ENCODE measurements at places on chromosomes 12 and 14. TPM values are rescaled to one million over a fixed set of nuclear protein-coding genes. Genes with fewer than 3 reads are reported as not detected.

RTL1 gene
- not detected for total RNA-seq

AQP6 gene
- 0.39 TPM for total RNA-seq

ZNF268 gene
- 18.9 TPM for total RNA-seq

CELA1 gene
- total RNA-seq: not detected

HOXC11 gene
- 4.1 TPM for total RNA-seq

ZNF641 gene
- 22.4 TPM for total RNA-seq

MUCL1 gene
- not detected for total RNA-seq

IGF1 gene
- total RNA-seq: 193 TPM

E2F7 gene
- 0.36 TPM for total RNA-seq

GLS2 gene
- total RNA-seq: 0.58 TPM

RAB5B gene
- total RNA-seq: 126 TPM

CD69 gene
- 4.4 TPM for total RNA-seq

TMEM233 gene
- total RNA-seq: 2.5 TPM

KNTC1 gene
- total RNA-seq: 11.1 TPM

ITGA7 gene
- total RNA-seq: 463 TPM

EID3 gene
- 8.5 TPM for total RNA-seq

SLC6A13 gene
- not detected for total RNA-seq

KRT83 gene
- total RNA-seq: not detected

DNA sequence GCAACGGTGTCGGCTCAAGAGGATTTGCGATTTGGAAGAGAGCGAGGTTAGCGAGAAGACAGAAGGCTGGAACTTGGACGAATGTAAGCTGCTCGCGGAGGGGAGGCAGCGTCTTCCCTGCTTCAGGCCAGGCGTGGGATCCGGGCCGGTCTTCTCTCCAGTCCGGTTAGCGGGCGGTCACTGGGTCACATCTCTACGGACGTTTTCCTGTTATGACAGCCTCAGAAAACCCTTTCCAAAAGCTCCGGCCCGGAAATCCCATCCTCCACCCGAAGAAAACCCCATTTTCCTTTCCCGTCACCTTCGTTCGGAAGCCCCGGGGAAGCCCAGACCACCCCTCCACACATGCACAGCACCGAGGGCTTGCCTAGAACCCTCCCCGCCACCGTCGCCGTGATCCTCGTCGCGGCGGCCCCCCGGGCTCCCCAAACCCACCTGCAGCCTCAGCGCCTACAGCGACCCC lies 268 bp downstream of the NDUFB1 start:
- DNase-seq: peak; percentile 80

DNA sequence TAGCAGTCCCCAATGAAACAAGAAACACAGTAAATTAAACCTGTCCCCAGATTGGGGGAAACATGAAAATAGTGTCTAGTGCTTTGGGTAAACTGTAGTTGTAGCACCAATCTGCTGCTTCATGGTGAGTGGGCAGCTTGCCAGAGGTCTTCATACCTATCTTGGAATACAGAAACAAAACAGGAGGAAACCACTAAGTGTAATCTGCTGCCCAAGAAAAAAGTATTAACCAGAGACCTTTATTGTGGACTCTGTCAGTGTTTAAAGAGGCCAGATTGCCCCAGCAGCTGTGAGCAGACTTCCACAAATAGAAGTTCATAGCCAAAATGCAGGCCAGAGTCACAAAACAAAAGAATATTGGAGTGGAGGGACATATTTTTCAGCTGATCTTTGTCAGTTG lies 2.3 kb downstream of the ISCU start:
- no peak for DNase-seq

GRCh38 chr12:47311568-47311967 lies 231.8 kb upstream of the AMIGO2 start:
- DNase-seq: no peak

DNA sequence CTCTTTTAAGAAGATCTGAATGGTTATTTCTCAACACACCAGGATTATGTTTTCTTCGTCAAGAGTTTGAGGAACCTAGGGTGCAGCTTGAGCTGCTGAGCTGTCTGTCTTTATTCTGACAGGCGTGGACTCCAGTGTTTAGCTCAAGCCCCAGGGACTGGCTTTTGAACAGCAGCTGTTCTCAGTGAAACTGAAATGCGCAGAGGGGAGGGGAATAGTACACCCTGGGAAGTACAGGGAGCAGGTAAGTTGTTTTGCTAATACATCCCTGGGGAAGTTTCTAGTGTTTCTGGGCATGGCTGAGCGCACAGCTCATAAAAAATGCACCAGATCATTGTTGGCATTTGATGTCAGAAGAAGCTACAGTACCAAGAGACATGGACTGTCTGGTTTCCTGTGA lies 659.8 kb downstream of the DIO2 start:
- no peak for DNase-seq

DNA sequence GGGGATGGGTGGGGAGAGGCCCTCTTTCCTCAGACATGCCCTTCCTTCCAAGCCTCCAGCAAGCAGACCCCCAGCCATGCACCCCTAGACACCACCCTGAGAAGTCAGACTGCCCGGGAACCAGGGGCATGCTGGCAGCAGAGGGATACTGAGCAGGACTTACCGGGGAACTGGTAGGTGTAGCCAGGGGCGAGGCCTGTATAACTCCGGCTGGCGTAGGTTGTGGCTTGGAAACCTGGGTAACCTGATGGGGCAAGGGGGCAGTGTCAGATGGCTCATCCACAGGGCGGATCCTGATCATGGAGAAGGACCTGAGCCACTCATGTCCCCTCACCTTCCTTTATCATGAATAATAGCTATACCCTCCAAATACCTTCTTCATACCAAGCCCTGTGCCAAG lies 15.8 kb downstream of the MSI1 start:
- DNase-seq: no peak

- DNase-seq: no peak
Measured at GRCh38 chr14:27730204-27730603, 1036.4 kb upstream of the FOXG1 start.

GRCh38 chr12:70365648-70366518 lies at the start of gene KCNMB4:
Gene KCNMB4, plus strand, starts transcription at chr12:70366290. Its CDS starts 445 bp downstream, at chr12:70366735.
- DNase-seq: peak; percentile 68

GRCh38 chr12:132178801-132179401 lies 34.6 kb downstream of the NOC4L start:
- DNase-seq: peak; percentile 37

DNA sequence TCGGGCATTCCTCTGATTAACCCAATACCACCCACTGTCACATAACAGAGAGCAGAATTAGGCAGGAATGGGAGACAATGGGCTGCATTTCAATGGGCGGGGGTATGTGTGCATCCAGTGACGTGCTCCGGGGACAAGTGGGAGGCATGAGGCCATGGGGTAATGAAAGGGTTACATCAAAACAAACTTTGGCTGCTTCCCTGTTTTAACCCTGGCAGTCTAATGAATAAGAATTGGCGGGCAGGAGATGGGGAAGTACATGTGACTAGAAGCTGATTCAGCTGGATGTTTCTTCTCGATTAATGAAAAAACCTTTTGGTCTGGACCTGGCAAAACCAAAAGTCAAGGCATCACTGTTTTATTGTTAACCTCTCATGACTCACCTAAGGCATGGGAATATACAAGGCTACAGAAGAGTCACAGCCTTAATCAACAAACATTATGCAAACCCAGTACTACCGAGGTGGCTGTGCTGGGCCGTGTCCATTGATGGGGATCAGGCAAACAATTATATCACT lies 44.2 kb downstream of the SOCS2 start:
- DNase-seq: no peak

DNA sequence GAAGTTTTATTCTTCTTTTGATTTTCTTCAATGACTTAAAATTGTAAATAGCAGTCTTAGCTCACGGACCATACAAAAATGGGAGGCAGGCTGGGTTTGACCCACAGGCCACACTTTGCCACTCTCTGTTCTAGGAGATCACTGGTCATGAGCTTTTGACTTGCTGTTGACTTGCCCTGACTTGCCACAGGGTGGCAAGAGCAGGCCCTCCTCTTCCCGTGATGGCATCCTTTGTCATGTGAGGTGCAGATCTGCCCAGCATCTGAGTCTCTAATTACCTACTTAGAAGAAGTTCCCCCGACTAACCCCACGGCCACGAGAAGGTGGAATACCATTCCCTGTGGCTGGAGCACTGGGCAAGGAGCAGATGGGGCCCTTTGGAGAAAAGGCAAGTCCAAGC lies 81.0 kb upstream of the SCAF11 start:
- DNase-seq: no peak

- no peak for DNase-seq
Measured at GRCh38 chr12:6097411-6097810, 27.1 kb downstream of the VWF start.

GRCh38 chr12:121131941-121132341 lies 735 bp upstream of the P2RX7 start:
- DNase-seq: no peak

GRCh38 chr12:15469356-15469755 lies 147.0 kb downstream of the PTPRO start:
- no peak for DNase-seq

DNA sequence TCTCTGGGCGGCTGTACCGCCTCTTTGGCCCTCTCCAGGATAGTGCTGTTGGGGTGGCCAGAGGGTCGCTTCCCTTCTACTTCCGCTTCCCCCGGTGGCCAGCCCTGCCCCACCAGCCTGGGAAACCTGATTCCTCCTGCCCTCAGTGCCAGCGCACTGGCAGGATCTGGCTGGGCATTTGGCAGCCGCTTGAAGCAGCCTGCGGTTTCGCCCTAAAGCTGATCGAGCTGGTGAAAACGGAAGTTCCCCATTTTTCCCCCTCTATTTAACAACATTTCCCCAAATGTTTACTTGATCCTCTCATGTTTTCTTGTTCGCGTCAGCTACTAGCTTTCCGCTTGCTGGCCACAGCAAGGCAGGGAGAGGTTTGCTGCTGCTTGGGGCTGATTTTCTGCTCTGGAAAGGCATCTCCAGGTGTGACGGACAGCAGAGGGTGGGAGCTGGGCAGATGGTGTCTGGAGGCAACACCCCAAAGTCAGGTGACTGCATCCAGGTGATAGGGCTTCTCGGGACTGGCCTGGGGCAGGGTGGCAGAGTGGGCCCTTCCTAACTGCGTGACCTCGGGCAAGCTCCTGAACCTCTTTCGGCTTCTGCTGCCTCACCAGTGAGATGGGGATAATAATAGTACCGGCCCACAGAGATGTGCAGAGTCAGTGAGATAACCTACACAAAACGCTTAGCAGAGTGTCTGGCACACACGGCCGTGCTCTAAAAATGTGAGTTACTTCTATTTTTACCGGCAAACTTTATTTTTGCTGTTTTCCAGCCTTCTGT lies 53.1 kb downstream of the TSPAN9 start:
- peak; percentile 75 for DNase-seq

DNA sequence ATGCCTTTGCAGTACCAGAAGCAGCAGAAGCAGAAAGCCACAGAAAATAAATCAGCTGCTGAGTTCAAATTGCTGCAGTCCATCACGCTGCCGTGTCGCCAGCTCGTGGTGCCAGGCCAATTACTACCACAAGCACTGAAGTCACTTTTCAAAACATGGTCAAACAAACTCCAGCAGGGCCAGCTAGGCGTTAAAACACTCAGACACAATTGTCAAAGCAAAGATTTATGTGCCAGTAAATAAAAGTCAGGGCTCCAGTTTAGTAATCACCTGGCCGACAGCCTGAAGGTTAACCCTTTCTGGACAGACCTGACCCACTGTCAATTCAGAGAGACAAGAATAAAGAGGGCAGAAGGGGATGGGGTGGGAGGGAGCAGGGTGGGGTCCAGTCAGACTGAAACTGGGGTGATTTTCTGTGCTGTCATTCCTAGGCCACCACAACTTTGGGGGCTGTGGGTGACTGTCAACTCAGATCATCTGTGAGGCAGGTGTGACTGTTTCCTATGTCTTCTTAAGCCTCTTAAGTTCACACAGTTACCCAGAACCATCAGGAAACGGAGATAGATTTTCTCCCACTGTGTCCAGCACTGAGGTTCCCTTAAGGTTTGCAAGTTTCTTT lies 109.8 kb upstream of the FUT8 start:
- no peak for DNase-seq

DNA sequence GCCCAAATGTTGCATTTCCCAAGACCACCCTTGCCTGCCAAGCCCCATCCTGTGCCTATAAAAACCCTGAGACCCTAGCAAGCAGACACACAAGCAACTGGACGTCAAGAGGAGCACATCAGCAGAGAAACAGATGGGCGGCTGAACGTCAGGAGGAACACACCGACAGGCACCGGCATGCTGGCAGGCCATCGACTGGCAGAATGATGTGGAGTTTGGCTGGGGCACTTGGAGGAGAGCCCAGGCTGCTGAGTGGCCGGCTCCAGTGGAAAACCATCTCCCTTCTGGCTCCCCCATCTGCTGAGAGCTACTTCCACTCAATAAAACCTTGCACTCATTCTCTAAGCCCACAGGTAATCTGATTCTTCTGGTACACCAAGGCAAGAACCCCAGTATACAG lies 130.1 kb downstream of the SLC41A2 start:
- no peak for DNase-seq

DNA sequence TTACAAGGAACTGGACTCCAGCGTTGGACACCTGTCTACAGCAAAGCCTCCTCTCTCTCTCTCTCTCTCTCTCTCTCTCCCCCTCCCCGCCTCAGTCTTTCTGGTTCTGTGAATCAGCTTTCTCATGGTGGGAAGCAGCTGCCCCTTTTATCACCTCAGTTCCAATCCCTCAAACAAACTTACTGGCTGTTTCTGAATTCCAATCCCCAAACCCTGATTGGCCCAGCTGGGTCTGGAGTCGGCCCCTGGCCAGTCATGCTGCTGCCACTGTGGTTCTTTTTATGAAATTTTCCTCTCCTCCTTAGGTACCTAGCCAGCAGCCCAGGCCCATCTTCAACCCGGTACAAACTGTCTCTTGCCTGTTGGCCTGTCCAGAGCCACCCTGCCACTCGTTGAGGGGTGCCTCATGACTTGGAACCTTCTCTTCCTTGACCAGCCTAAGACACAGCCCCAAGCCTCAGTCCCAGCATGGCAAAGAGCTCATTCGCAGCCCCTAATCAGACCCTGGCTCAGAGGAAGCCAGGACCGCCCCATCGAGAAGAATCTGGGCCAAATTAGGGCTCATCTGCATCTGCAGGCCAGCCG lies 9.4 kb upstream of the MORN3 start:
- no peak for DNase-seq

- DNase-seq: no peak
Measured at GRCh38 chr14:64095620-64096019, 198.6 kb downstream of the ESR2 start.

- DNase-seq: no peak
Measured at GRCh38 chr12:13074396-13075117, 28.9 kb downstream of the GSG1 start.

GRCh38 chr12:89769483-89769818 lies 60.8 kb upstream of the ATP2B1 start:
- DNase-seq: no peak

DNA sequence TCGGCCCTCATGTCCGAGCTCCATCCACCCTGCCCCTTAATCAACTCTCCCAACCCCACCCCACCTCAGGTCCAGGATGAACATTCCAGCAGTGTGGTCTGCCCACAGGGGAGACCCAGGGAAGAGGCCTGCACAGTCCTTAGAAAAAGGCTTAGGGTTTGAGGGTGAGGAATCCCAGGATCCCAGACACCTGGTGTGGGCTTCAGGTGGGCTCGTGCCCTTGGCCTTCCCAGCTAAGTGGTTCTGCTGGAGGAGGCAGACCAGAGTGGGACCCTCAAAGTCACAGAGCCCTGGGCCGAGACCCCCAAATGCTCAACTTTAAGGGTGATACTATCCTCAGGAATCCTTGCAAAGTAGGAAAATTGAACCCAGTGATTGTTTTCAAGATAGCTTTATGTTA lies 25.4 kb upstream of the PPP2R5C start:
- no peak for DNase-seq

- no peak for DNase-seq
Measured at GRCh38 chr14:61147381-61147821, 133.7 kb downstream of the TMEM30B start.

Data from aorta (tissue), 5 donors.